ENCODE measurements at places on chromosomes 12 and 14. TPM values are rescaled to one million over a fixed set of nuclear protein-coding genes. Genes with fewer than 3 reads are reported as not detected.

DNA sequence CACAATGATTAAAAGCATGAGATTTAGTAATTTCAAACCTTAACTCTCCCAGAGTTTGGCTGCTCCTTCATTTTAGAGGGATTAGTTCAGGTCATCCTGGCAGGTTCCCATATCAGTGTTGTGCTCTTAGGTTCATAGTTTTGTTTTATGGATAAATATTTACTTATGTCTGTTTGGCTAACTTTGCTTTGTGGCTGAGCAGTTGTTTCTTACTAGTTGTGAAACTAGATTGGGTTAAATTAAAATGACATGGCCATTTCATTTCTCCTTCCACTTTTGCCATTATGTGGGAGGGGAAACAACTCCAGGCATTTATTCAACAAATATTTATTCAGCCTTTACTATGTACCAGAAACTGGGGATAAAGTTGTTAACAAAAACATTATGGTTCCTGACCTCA is 158.8 kb downstream of the TMTC3 start:
- H3K4me1 ChIP-seq: no peaks in the 10 kb centered on the region
- no peak for DNase-seq
- no peaks in the 10 kb centered on the region for H3K27me3 ChIP-seq
- no peak overlapping the region for H3K27ac ChIP-seq
- H3K36me3 ChIP-seq: no peaks in the 10 kb centered on the region
- no peak overlapping the region for H3K4me3 ChIP-seq

GRCh38 chr12:116620492-116621191 is 61.5 kb downstream of the MAP1LC3B2 start:
- no peaks in the 10 kb centered on the region for H3K4me1 ChIP-seq
- no peak for DNase-seq
- H3K36me3 ChIP-seq: no peaks in the 10 kb centered on the region
- no peak overlapping the region for H3K27ac ChIP-seq
- H3K27me3 ChIP-seq: peaks cover 2% of the 10 kb centered on the region

DNA sequence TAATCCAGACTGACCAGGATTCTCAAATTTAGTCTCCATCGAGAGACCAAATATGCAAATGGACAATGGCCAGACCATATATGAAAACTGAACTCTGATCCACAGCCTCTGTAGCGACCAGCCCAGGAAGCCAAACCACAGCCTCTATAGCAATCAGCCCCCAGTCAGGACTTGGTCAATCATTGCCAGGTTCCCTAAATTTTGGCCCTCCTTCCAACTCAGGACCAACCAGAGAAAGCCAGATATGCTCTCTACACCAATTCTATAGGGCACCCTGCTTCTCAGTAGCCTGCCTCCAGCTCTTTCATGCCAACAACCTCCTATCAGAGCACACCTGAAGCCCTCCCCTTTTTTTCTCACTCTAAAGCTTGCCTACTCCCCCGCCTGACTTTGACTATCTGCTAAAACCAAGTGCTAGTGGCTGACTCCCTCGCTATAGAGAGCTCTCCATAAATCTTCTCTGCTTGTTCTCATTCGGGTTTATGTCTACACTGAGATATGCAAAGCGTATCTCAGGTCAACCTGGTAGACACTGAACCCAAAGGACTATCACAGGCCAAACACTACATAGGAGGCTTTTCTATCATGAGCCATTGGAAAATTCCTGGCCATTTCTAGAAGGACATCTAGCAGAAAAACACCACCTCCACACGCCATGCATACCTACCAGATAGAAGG is 110.5 kb upstream of the FUT8 start:
- peaks cover 10% of the 10 kb centered on the region for H3K36me3 ChIP-seq
- no peaks in the 10 kb centered on the region for H3K27me3 ChIP-seq
- peaks cover 81% of the 10 kb centered on the region for H3K4me1 ChIP-seq

DNA sequence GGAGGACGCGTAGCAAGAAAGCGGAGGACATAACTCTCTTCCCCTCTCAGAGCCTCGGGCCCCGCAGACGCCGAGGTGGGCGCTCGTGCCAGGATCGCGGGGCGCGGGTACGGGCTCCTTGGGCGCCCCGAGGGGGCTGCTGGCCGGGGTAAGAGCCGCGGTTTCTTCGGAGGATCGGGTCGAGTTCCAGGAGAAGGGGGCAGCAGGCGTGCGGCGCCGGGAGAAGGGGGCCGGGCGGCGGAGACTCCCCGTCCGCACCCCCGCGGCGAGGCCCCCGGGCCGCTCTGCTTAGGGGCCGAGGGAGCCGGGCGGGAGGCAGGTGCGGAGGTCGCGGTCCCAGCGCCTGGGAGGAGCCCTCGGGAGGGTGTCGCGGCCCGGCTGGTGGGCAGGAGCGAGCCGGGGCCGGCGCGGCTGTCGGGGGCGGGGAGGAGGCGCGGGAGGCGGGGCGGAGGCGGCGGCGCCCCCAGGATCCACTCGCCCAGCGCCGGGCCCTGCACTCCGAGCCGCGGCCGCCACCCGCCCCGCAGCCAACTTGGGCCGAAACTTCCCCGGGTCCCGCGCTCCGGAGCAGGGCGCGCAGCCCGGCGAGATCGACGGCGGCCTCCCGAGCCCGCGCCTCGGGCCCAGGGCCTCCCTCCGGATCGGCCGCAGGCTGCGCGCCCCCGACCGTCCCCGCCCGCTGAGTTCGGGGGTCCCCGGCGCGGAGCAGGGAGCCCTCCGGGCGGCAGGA is 64.4 kb downstream of the FBXL14 start:
- peak; percentile 31 for DNase-seq
- H3K27ac ChIP-seq: no peak overlapping the region
- H3K36me3 ChIP-seq: no peaks in the 10 kb centered on the region
- H3K27me3 ChIP-seq: peaks cover 52% of the 10 kb centered on the region

GRCh38 chr12:65121049-65121955 is at the start of gene WIF1:
Gene WIF1 (minus strand): TSS chr12:65121305. CDS start chr12:65121191, 114 bp downstream.
- H3K4me1 ChIP-seq: peaks cover 14% of the 10 kb centered on the region
- H3K27me3 ChIP-seq: peaks cover 30% of the 10 kb centered on the region
- DNase-seq: peak; percentile 32
- no peak within 1 kb of the TSS for H3K27ac ChIP-seq

DNA sequence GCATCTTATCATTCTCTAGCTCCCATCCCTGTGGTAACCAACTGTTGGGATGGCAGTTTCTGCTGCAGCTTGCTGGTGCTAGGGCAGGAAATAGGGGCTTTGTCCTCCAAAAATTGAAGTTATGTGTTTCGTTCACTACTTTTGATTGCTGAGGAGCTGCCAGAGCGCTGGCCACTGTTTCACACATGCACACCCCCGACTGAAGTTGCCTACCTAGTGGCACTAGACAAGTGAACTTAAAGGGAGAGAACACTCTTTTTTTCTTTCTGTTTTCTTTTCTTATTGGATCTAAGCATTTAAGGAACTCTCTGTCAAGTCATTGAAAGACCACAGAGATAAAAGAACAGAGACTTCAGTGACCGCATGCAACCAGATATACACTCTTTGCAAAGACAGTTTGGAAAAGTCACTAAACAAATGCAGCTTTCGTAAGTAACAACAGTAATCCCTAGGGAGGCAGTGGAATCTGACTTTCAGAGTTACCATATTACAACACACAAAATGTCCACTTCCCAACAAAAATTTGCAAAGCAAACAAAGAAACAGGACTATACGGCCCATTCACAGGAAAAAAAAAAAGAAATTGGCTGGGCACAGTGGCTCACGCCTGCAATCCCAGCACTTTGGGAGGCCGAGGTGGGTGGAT is 12.0 kb downstream of the TFCP2 start:
- H3K27me3 ChIP-seq: no peaks in the 10 kb centered on the region
- peaks cover 4% of the 10 kb centered on the region for H3K4me1 ChIP-seq
- no peak overlapping the region for H3K27ac ChIP-seq
- no peak for DNase-seq
- peaks cover 20% of the 10 kb centered on the region for H3K36me3 ChIP-seq

Gene CLEC4E
- not detected for total RNA-seq

DNA sequence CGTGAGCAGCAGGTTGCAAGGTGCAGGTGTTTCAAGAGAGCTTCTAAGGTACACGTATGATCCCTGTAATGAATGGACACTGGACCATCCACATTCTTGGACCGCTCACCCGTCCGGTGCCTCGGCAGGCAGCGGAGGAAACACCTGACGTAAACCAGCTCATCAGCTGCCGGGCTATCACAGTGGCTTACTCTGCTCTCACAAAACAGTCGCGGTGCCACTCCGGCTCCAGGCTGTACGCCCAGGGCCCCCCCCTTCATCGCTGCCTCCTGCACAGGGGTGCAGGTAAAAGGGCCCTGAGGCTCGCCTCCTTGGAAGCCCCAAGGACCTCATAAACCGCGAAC is 436 bp downstream of the VPS33A start:
- H3K27me3 ChIP-seq: peaks cover 2% of the 10 kb centered on the region
- peak overlapping the region; percentile 98 for H3K27ac ChIP-seq
- H3K4me1 ChIP-seq: peaks cover 21% of the 10 kb centered on the region
- H3K4me3 ChIP-seq: peak overlapping the region; percentile 97

DNA sequence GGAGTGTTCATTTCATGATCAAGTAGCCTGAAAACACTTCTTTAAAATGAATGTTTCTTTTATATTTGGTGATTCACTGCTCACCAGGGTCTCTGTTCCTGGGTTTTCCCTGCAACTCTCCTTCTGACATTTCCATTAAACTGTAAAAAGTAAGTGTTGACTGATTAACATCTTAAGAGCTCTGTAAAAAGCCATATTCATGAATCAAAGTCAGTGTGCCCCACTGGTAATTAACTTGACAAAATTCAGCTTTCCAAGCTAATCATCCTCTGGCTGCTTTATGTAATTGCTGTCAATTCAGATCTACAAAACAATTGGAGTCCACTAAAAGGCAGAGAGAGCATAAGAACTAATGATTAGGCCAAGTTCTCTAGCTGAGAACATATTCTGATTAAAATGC is 41.6 kb downstream of the CNTN1 start:
- H3K36me3 ChIP-seq: no peaks in the 10 kb centered on the region
- no peaks in the 10 kb centered on the region for H3K27me3 ChIP-seq
- no peak for DNase-seq
- H3K4me3 ChIP-seq: no peak overlapping the region

- no peak for DNase-seq
- peaks cover 25% of the 10 kb centered on the region for H3K4me1 ChIP-seq
- no peaks in the 10 kb centered on the region for H3K27me3 ChIP-seq
- no peak overlapping the region for H3K27ac ChIP-seq
These were observed 3.4 kb downstream of the ARG2 start for GRCh38 chr14:67623114-67623513.

DNA sequence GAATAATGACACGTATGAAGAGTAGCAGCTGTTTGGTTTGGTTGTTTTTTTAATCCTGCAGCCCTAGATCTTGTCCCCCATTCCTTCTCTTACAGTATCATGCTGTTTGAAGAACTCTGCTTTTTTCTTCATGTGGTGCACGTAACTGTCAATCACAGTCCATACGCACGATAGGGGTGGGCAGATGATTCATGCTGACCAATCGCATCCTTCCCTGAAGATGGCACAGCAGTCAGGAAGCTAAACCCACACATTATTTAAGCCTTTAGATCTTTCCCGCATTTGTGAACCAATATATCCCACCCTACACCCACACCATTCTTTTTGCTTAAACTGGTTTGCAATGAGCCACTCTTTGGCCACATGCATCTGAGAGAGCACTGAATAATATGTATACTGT is 158.9 kb upstream of the PLEKHA5 start:
- no peak overlapping the region for H3K4me3 ChIP-seq
- no peak for DNase-seq
- H3K4me1 ChIP-seq: no peaks in the 10 kb centered on the region
- H3K36me3 ChIP-seq: no peaks in the 10 kb centered on the region
- H3K27me3 ChIP-seq: no peaks in the 10 kb centered on the region

Gene TMPRSS12
- total RNA-seq: not detected

DNA sequence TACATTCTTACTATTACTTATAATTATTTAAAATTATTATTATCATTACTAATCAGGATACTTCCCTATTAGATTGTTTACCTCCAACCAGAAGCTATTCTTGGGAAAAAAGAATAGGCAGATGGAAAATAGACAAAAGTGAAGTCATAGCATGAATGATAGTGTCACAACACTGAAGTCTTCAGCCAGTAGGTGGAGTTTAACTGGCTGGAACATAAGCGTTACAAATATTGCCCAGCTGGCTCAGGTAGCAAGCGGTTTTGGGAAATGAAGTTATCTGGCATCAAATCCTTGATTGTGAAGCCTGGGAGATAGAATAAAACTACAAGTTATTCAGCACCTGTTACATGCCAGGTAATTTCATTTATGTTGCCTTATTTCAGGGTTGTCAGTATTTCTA is 762.9 kb downstream of the C12orf50 start:
- H3K27me3 ChIP-seq: no peaks in the 10 kb centered on the region
- no peak overlapping the region for H3K27ac ChIP-seq
- no peak for DNase-seq
- H3K36me3 ChIP-seq: no peaks in the 10 kb centered on the region
- H3K4me3 ChIP-seq: no peak overlapping the region
- H3K4me1 ChIP-seq: no peaks in the 10 kb centered on the region

Gene NINJ2
- 3.6 TPM for total RNA-seq

DNA sequence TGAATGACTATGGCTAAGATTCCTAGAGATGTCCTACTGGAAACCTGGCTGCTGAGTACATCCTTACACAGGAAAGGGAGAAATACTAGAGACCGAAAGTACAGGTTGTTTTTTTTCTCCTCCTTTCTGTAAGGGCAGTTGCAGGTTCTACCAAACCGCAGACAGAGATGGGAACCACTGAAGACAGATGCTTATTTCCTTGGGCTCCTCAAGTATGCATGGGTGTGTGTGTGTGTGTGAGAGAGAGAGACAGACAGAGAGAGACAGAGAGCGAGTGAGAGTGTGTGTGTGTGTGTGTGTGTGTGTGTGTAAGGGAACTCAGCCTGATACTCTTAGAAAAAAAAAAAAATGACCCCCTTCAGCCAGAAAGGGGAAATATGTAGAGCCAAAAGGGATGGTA is 42.5 kb downstream of the MAP4K5 start:
- H3K27ac ChIP-seq: no peak overlapping the region
- H3K4me1 ChIP-seq: peaks cover 3% of the 10 kb centered on the region
- no peak overlapping the region for H3K4me3 ChIP-seq
- H3K36me3 ChIP-seq: peaks cover 26% of the 10 kb centered on the region
- H3K27me3 ChIP-seq: no peaks in the 10 kb centered on the region

DNA sequence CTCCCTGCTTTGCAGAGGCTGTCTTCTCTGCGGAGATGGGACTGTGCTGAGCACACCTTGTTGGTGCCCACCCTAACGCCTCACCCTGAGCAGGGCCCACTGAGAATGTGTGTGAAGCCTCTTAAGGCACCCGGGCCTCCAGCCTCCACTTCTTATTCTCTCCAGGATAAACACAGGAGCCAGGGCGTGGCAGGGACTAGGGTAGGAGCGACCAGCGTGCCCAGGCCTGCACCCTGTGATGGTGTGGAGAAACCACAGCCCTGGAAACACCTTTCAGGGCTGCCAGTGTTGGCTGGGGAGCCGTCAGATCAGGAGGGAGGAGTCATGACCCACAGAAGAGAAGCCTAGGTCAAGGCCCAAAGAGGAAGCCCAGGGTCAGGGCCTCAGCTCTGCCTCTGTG is 41.3 kb downstream of the VDR start:
- H3K27me3 ChIP-seq: no peaks in the 10 kb centered on the region
- no peaks in the 10 kb centered on the region for H3K36me3 ChIP-seq
- H3K4me3 ChIP-seq: no peak overlapping the region
- DNase-seq: no peak
- peaks cover 13% of the 10 kb centered on the region for H3K4me1 ChIP-seq

All from activated B cell treated with CpG ODN at 0.5 μM for 24 hours (primary cell).